Renal cortex interstitium (tissue), 15 donors: ENCODE measurements at places on chromosomes 16 and 17.

DNA sequence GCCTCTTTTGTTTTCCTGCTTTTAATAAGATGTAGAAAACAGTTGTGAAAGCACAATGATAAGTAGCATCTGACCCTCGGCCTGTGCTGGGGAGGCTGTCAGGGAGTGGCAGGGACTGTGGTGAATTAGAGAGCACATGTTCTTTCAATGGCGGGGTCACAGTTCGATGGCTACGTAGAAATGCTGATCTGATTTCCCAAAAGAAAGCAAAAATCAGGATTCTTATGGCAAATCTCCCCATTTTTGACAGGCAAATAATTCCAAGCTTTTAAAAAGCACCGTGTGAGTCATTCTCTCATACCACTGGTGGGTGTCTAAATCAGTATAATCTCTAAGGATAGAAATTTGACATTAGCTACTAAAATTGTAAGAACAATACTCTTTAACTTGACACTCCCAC lies 4.2 kb upstream of the MAPK7 start:
- no peak for DNase-seq

GRCh38 chr16:87945351-87946042 lies 5.7 kb upstream of the BANP start:
- peak; percentile 77 for DNase-seq

- DNase-seq = no peak
These were observed 33.1 kb downstream of the PLD6 start for GRCh38 chr17:17172990-17173389.

GRCh38 chr17:66945147-66945835 lies 19.2 kb upstream of the CACNG4 start:
- DNase-seq = no peak

- no peak for DNase-seq
These were observed 12.4 kb downstream of the TENT4B start for GRCh38 chr16:50165473-50165872.

- no peak for DNase-seq
These were observed 17.3 kb upstream of the MYO1D start for GRCh38 chr17:32894245-32894644.

DNA sequence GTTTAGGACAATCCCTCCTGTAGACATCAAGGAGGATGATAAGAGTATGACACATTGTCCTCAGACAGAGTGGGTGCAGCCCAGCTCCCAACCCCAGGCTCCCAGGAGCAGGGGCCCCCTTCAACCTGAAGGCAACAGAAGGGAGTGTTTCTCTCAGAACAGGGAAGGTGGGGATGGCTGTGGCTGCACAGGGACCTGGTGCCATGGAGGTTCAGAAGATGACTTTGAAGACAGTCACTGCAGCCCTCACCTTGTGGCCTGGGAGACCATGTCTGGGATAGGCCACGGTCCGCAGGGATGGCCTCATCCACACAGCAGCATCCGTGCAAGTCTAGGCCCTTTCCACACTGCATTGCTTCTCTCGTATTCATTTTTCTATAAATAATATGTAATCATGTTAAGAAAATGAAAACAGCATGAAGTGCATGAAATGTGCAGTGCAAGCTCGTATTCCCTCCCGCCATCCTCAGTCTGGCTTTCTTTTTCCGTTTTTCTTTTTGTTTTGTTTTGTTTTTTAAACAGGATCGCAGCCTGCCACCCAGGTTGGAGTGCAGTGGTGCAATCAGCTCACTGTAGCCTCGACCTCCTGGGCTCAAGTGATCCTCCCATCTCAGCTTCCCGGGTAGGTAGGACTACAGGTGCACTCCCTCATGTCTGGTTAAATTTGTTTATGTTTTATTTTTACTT lies 71.1 kb downstream of the METRNL start:
- no peak for DNase-seq

GRCh38 chr17:31008374-31009041 lies 37.7 kb downstream of the RNF135 start:
- peak; percentile 38 for DNase-seq

GRCh38 chr16:11147754-11148444 lies 108.1 kb downstream of the SOCS1 start:
- DNase-seq = no peak
